ENCODE measurements at places on chromosomes 6 and 20. TPM values are rescaled to one million over a fixed set of nuclear protein-coding genes. Genes with fewer than 3 reads are reported as not detected.

DNA sequence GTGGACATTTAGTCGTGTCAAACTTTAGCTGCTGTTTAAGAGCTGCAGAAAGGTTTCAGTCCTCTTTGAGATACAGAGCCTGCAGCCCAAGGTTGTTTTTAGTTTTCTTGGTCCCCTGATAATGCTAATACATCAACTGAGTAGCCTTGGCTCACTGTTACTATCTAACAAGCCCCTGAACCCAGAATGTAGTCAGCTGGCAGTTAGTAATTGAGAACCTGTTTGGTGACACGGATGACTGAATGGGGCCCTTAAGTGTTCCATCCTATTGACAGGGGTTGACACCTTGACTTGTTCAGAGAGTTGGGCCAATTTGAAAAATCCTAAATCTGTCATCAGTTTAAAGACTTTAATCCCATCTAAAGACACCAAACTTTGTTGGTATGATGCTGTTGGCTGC lies 2.8 kb downstream of the RTN4IP1 start:
- no peak for DNase-seq

Gene POFUT1
- total RNA-seq, result 47.8 TPM

DNA sequence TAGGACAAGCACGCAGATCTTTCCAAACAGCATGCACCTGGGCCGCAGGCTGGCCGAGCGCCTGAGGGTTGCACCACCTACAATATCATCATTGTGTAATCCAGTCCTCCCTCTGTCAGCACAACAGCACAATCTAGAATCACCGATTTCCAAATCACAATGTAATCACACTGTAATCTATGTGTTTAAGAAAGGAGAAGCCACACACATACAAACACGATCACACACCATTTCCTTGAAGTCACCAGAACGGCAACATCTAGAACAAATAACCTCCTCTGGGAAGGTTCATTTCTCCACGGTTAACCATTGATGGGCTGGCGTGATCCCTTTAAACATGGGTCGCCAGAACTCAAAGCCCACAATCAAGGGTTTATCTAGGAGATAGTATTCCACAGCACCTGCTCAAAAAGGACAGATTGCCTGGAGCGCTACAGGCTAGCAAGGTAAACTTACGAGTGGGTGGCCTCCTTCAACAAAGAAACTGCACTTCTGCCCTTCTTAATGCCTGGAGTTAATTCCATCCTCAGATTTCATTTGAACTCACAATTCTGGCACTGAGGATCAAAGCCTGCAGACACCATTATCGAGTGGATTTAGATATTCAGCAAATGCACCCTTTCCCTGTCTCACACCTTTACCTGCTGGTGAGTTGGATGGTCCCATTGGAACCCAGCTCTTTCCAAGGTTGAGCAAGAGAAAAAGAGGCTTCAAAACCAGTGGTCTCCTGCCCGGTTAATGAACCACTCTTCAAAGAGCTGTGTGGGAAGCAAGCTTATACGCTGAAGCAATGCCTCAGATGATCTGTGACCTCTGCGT lies 83.8 kb upstream of the FOXQ1 start:
- DNase-seq, result no peak

- DNase-seq, result no peak
Measured at GRCh38 chr20:16265334-16265733, 307.9 kb downstream of the KIF16B start.
